CD4-positive, alpha-beta memory T cell (primary cell): ENCODE measurements at places on chromosomes 1 and 21. TPM values are rescaled to one million over a fixed set of nuclear protein-coding genes. Genes with fewer than 3 reads are reported as not detected.

DNA sequence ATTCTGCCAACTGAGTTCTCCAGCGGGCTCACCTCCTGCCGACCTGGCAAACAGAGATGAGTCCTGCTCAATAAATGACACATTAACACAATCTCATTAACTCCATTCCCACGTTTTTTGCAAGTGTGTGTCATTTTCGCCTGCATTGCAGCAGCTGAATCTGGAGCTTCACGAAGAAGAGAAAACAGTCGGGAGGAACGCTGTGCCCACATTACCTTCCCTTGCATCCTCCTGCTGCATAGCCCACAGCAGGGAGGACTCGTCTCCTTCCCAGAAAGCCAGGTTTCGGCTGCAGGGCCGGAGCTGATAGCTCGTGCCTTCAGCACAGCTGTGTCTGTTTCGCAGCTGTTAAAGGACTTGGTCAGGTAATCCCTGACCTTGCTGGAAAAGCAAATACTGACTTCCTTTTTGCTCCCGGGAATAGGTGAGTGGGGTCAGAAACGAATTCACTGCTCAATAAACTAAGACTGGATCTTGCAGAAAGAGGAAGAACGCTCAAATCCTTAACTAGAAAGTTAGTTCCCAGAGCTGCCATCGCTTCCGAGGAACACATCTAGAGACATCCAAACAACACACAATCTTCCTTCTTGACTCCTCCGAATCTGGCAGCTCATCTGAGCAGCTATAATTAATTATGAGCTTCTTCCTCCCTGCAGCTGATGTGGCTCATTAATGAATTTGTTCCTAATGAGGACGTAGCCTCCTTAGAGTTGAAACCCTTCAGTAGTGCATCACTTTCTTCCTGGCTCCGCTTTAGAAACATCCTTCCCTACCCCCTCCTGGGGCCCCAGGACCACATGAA is 33.0 kb downstream of the KANK4 start:
- DNase-seq = no peak

AADACL4 gene
- not detected for total RNA-seq

DNA sequence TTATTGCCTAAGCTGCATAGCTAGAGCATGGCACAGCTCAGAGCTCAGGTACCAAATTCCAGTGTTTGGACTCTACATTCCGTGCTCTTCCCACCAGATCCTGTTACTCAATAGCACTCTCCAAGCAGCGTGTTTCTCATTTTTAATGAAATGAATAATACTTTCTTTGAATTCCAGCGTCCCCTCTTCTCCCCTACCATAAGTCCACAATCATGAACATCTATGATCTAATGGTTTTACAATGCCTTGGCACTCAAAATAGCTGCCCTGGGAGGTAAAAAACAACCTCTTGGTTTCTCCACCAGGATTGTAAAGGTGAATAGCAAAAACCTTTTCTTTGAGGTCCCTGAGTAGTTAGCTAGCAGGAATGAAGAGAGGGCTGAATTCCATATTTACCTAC is 480.0 kb upstream of the PKN2 start:
- no peak for DNase-seq

- no peak for DNase-seq
These were observed 29.4 kb downstream of the FRRS1 start for GRCh38 chr1:99737016-99737415.

GRCh38 chr1:6999826-7000225 is 214.6 kb downstream of the CAMTA1 start:
- no peak for DNase-seq

GREM2 gene
- total RNA-seq = 1.8 TPM
